Right ventricle myocardium superior (tissue), 1 donor: ENCODE measurements at places on chromosomes 7 and 10. TPM values are rescaled to one million over a fixed set of nuclear protein-coding genes. Genes with fewer than 3 reads are reported as not detected.

The ADCY1 gene
- total RNA-seq, result 5.0 TPM

The POU6F2 gene
- not detected for total RNA-seq

The LRIT1 gene
- total RNA-seq, result 0.13 TPM

The KCNH2 gene
- 88.9 TPM for total RNA-seq

The IFRD1 gene
- 18.0 TPM for total RNA-seq
